NCI-H1092 treated with DMSO at 0.1 percent for 48 hours (cell line): ENCODE measurements at places on chromosomes 11 and 22.
A peak's percentile ranks its signal among the peaks of the same experiment; 100 is the strongest.

GRCh38 chr11:21933095-21933494 lies 259.8 kb upstream of the ANO5 start:
- DNase-seq, result peak; percentile 21

DNA sequence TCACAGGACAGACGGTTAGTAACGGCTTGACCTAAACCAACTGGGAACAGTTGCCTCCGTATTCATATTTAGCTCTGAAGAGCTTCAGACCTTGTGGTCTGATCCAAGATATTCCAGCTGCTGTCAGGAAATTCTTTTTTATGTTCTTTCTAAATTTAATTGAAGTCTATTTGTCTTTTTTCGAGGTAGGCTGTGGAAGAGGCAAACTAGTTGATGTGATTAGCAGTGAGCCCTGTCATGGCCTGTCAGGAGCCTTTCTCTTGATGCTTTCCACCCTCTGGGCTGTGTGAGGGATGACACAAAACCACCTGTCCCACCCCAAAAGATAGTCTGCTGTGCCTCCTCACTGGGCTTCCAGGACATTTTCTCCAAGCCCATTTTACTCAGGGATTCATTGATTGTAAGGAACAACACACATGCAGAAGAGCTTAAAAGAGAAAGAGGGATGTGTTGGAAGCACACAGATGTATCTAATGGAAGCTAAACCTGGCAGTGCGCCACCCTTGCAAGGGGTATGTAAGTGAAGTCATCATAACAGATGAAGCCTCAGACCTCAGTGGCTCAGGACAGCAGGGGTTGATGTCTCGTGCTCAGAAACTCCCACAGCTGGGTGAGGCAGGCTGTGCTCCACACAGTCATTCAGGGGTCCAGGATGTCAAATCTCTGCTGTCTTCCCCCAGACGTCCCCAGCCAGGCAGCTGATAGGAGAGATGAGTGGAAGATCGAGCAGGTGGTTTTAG lies 170.0 kb downstream of the NCAM1 start:
- DNase-seq, result no peak

DNA sequence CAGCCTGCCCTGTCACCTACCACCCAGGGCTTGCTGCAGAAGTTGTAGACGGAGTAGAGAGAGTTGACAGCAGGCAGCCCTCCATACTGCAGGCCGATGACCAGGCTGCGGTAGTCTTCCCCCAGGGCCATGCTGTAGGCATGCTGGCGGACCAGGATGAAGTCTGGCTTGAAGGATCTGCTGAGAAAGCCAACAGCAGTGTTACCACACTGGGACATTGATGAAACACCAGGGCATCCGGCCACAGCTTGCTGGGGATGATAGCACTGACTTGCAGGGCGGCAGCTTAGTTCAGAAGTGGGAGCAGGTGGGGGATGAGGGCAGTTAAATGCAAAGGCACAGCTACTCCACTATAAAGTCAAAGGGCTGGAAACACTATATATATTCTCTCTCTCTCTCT lies 67.4 kb downstream of the TIMP3 start:
- DNase-seq, result no peak

- DNase-seq, result no peak
Observed at GRCh38 chr11:67405196-67405567, 1.3 kb downstream of the TBC1D10C start.

DNA sequence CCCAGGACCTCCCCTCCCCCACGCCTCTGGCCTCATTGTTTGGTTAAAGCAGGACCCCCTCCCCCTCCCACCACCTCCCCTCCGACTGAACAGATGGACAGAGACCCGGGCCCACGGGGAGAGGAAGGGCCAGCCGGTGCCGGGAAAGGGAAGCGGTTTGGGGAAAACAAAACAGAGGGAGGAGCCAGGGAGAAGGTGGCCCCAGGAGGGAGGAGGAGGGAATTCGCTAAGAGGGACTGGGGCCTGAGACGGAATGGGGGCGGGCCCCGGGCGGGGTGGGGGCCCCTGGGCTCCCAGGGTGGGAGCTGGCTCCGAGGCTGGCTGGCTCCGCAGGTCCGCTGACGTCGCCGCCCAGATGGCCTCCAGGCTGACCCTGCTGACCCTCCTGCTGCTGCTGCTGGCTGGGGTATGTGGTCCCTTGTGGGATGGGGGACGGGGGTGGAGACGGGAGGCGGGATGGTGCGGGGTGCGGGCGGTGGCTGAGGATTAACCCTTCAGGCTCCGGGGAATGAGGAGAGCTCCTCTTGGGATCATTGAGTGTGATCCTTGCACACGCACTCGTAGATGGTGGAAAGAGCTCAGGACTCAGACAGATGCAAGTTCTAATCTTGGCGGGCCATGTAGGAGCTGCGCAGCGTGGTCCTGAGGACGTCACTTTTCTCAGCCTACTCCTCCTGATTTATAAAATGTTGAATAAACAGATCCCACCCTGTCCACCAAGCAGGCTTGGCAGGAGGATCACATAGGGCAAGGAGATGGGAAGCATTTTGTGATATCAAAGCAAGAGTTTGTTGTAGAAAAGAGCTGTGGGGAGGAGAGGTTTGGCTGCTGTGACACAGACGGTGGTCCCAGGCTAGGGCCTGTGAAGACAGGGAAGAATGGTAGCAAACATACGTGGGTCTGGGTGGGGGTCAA lies 688 bp downstream of the SERPING1 start:
- no peak for DNase-seq
